ENCODE measurements at places on chromosomes 13 and 19. TPM values are rescaled to one million over a fixed set of nuclear protein-coding genes. Genes with fewer than 3 reads are reported as not detected.

The SERTM1 gene
- not detected for polyA plus RNA-seq

- no peak for DNase-seq
These were observed 83.0 kb downstream of the TNFSF11 start for GRCh38 chr13:42656958-42657357.

GRCh38 chr13:100510208-100510957 lies 78.2 kb downstream of the GGACT start:
- no peak for DNase-seq

GRCh38 chr19:10692673-10693264 lies 8.5 kb upstream of the QTRT1 start:
- DNase-seq = no peak

DNA sequence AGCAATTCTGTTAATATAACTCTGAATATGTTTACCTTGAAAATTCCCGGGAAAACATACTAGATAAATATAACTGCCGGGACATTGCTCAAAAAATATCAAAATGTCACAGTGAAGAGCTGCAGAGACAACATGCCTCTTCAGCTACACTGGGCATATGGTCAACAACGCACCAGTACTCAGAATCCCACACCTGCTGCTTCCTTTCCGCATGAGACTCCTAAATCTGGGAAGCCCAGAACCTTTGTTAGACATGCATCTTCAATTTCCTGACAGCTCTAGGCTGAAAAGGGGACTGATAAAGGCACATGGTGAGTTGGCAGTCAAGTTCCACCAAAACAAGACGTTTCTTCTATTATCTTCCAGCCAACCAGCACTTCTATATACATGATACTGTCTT lies 53.7 kb downstream of the USP12 start:
- DNase-seq = no peak

GRCh38 chr19:50511069-50511822 lies at the start of gene JOSD2:
TSS of gene JOSD2 (minus strand) at chr19:50511191. CDS start at chr19:50510431, 760 bp downstream.
- DNase-seq = peak; percentile 99

The MBD3L3 gene
- not detected for polyA plus RNA-seq

GRCh38 chr13:45702088-45702487 lies at the start of gene CBY2:
TSS of gene CBY2 (plus strand) at chr13:45702320. CDS start at chr13:45702391, 71 bp downstream.
- no peak for DNase-seq

The NECTIN2 gene
- polyA plus RNA-seq = 153 TPM

The LSR gene
- polyA plus RNA-seq = 70.2 TPM

- no peak for DNase-seq
These were observed 159.9 kb downstream of the SUCLA2 start for GRCh38 chr13:47841151-47841550.

DNA sequence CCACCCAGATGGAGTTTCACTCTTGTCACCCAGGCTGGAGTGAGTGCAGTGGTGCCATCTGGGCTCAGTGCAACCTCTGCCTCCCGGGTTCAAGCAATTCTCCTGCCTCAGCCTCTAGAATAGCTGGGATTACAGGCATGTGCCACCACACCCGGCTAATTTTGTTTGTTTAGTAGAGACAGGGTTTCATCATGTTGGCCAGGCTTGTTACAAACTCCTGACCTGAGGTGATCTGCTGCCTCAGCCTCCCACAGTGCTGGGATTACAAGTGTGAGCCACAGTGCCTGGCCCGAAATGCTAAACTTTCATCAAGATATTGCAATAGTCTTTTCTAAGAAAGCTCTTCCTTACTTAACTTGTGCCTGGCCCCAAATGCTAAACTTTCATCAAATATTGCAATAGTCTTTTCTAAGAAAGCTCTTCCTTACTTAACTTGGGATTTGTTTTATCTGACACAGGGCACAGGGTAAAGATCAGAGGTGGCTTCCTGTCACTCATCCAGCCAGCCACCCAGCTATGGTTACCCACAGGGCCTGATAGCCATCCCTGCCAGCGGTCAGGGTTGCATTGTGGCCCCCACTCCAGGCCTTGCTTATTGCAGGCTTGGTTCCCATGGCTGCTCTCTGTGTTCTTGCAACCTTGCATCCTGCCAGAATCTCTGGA lies 352.3 kb upstream of the TMTC4 start:
- DNase-seq = no peak

GRCh38 chr13:26619358-26619757 lies 61.9 kb downstream of the WASF3 start:
- DNase-seq = no peak

GRCh38 chr13:86003029-86003428 lies 203.8 kb upstream of the SLITRK6 start:
- DNase-seq = no peak

DNA sequence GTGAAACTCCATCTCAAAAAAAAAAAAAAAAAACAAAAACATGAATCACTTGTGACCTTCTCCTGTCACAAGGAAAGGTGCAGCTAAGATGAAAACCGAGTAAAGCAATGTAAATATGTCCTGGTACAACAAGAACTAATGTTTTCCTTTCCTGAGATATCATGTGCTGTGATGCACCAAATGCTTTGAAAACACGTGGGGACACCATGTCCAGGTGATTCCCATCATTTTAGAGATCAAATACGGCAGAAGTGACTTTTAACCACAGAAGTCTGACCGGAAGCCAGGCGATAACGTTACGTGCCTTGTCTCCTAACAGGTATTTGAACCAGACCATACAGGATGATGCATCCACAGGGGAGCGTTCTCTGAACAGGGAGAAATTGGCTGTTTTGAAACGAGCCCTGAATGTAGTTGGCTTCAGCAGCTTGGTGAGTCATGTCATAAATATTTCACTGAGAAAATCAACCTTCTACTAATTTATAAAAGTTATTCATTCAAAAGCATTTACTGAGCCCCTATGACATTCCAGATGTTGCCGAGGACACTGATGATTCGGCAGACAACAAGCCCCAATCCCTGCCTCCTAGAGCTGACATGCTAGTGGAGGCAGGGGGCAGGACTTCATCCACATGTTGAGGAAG lies 328.1 kb downstream of the MYO16 start:
- no peak for DNase-seq

DNA sequence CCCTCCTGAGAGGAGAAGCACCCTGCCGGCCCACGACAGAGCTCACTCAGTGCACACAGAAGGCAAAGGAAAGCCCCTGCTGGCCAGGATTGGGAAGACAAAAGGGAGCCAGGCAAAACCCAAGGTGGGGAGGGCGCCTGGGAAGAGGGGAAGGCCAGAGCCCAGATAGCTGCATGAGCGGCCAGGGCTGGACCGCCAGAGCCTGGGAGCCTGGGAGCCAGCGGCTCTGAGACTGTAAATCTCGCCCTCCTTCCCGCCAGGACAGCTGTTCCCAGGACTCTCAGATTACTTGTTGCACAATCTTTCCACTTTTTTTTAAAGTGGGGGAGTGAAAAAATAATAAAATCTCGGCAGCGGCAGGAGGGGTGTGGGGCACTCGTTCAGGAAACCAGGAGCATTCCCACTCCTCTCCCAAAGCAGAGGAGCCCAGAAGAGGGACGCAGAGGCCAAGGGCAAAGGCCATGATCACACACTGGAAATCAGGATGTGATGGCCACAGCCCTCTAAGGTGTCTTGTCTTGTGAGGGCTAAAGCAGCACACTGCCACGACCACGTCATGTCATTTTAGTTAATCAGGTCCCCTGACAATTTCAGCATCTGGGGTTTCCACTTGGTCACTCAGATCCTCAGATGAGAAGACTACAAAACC lies 19.6 kb upstream of the EPHX3 start:
- no peak for DNase-seq

The OR10H2 gene
- polyA plus RNA-seq = not detected

DNA sequence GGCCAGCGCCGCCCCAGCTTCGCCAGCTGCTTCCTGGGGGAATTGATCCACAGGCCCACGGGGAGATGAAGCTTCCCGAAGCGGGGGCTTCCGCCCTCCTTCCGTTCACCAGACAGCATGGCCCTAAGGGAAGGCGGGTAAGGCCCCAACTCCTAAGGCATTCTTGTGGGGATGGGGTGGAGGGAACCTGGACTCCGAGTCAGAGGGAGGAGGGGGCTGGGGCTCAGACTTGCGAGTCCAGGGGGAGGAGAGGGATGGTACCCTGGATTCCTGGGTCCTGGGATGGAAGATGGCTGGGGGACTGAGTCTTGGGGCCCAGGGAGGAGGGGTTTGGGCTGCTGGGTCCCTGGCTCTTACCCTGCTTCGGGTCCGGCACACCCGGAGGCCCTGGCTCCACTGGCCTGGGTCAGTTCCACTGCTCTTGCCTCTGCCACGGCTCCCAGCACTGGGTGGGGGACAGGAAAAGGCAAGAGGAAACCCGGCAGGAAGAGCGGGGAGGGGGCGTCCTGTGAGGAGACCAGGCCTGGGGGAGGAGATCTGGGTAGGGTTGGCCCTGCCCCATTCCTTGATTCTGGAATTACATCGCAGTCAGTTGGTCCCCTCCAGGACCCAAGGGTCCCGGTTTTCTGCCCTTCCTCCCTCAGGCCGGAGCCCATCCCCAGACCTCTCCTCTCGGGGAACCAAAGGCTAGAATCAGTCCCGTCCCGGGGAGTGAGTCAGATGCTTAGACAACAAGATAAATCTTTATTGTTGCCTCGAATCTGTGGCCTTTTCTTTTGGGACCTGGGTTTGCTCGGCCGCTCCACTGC lies at the start of gene RASIP1:
TSS of gene RASIP1 (minus strand) at position 447 of the 809 bp plus-strand sequence. CDS start at position 119, 328 bp downstream.
- peak; percentile 24 for DNase-seq

- no peak for DNase-seq
These were observed 289.9 kb downstream of the MYO16 start for GRCh38 chr13:108919036-108919907.

The LCP1 gene
- 28.1 TPM for polyA plus RNA-seq

DNA sequence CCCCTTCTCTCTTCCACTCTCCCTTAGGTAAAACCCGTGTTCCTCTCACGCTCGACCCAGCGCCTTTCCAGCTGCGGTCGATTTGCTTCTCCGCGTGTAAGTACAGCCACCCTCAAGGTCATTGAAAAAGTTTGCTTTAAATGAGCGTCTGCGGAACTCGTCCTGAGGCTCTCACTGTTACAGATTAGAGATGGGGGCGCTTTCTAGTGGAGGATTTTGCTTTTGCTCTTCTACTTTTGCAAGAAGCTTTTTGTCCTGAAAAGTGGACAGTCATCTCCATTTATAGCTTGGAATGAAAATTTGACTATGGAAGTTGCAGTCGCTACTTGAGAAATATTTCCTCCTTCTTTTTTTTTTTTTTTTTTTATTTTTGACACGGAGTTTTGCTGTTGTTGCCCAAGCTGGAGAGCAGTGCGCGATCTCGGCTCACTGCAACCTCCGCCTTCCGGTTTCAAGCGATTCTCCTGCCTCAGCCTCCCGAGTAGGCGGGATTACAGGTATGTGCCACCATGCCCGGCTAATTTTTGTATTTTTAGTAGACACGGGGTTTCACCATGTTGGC lies 595 bp upstream of the RAB20 start:
- DNase-seq = no peak

DNA sequence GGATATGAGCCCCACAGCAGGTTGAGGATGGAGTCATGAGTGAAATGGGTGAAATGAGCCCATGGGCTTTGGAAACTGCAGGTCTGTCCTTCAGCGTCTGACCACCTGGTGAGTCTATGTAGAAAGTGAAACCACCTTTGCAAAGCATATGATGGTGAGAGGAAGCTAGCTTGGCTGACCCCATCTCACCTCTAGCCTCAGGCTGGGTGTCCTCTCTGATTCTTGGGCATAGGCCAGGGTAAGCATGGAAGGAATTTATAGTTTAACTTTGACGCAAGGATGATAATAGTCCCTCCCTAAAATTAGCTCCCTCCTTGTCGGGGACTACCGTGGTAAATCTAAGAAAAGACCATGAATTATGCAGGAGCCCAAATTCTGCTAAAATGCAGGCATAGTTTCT lies 16.8 kb upstream of the PSG9 start:
- no peak for DNase-seq

All from small intestine (tissue), 16 donors.